ENCODE measurements at places on chromosomes 5 and 9.

GRCh38 chr9:123080444-123080843, 47.0 kb downstream of the GPR21 start:
- no peak for DNase-seq

- no peak for DNase-seq
Observed at GRCh38 chr9:72902268-72902667, 50.6 kb downstream of the ALDH1A1 start.

DNA sequence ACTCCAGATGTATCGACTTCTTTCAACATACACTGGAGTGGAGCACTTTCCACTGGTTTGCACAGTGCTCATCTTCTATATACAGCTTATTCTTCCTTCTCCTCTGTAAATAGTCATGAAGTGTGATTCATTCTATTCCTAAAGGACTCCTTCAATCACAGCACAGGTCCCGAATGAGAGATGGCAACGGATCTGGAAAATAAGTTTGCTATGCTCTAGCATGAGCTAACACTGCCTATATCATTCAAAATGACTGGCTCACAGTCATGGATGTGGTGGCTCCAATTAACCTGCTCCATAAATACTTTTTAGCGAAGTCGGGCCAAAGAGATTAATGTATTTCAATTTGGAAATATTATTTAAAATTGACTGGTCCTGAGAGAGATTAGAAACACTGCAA, 272.1 kb upstream of the CDH6 start:
- DNase-seq = no peak

DNA sequence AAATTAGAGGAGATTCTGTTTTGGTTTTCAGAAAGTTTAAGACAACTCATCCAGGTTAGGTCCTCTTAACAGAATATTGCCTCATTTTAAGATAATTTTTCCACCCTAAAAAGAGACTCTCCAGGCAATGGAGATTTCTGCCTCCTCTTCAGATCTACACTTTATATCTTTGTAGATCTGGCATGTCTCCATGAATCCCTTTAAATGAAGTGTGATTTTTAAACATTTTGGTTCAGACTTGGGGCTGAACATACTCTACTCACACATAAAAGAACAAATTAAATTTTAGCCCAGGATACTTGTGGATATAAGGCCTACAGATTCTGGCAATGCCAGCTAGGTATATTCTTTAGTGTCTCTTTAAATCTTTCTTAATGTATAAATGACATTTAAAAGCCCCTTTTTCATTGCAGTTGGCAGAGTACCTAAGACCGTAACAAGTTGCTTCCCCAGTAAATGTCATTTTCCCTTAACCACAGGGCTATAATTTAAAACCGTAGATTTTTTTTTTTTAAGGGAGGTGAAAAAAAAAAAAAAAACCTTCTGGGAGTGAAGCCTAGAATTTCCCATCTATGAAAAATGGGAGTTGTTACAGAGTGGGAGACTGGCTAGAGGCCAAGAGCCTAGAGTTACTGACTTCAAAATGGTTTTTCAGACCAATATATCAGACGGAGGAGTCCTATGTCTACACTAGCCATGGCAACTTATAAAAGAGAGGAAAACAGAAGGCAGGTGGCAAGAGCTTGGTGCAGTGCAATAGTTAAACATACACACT, 207.8 kb upstream of the TARS1 start:
- DNase-seq = no peak

- DNase-seq = no peak
Observed at GRCh38 chr5:127186657-127187056, 103.9 kb upstream of the MEGF10 start.

DNA sequence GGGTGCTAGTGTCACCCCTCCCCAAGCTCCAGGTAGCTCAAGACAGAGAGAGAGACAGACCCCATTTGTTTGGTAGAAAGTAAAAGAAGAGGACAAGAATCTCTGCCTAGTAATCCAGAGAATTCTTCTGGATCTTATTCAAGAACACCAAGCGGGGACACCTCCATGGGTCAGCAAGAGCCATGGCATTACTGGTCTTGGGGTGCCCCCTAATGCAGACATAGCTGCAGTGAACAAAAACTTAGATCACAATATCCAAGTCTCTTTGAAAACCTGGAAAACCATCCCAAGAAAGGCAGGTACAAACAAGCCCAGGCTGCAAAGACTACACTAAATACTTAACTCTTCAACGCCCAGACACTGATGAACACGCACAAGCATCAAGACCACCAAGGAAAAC, 29.9 kb upstream of the PDE4D start:
- DNase-seq = no peak

GRCh38 chr5:147455822-147456450, 53.9 kb downstream of the DPYSL3 start:
- DNase-seq = peak; percentile 71

- DNase-seq = no peak
Observed at GRCh38 chr5:142453932-142454331, 129.1 kb upstream of the SPRY4 start.

GRCh38 chr5:96664669-96665068, 2.5 kb downstream of the CAST start:
- DNase-seq = no peak

DNA sequence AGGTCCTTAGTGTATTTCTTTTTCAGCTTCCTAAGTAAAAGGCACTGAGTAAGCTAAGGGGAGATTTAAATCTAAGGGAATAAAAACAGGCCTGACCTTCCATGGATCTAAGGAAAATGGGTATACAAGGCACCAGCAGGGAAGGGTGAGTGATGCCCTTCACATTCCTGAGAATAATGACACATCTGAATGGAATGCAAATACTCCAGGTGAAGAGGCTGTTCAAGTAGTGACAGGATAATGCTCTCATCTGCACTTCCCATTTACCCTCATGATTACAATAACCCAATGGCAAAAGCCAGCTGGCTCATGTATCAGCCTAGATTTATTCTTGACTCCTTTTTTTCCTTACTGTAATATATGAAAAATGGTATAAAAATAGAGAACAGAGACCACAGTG, 216.2 kb upstream of the ACTBL2 start:
- DNase-seq = no peak

DNA sequence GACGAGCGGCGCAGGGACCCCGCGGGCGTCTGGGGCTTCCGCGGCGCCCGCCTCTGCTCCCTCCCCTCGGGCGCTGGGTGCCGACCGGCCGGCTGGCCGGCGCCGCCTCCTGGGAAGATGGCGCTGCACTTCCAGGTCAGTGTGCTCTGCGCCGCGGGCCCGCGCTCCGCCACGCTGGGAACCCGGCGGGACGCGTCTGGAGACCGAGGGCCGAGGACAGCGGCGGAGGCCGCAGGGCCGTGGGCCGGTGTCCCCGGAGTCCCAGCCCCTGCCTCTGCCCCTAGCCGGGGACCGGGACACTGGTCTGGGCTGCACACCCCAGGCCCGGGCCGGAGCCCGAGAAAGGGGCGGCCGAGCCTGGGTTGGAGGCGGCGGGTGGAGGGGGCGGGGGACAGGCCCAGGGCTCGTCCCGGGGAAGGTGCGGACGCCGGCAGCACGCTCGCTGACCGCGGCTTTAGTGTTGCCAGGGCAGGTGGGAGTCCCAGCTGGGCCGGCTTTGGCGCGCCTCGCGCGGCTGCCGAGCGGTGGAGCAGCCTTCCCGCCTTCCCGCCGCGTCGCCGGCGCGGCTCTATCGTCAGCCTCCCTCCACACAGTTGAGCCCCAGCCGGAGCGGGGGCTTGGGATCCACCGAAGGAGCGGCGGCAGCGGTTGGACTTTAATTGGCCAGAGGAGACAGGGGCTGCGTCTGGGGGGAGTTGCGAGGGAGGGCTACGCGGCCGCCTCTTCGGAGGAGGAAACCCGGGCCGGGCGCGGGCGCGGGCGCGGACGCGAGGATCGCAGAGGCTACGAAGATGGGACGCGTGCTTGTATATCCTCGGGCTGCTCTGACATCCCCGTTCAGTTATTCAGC, at the start of gene RANBP17:
TSS of gene RANBP17 (plus strand) at position 102 of the 850 bp plus-strand sequence.
- peak; percentile 85 for DNase-seq

DNA sequence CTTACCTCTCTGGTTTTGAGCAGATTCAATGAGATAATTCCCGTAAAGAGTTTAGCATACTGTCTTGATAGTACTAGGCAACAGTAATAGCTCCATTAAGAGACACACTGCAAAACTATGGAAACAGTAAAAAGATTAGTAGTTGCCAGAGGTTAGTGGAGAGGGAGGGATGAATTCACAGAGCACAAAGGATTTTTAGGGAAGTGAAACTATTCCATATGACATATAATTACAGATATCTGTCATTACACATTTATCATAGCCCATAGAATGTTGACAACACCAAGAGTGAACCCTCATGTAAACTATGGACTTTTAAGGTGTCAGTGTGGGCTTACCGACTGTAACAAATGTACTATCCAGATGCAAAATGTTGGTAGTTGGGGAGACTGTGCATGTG, 176.4 kb upstream of the PLCXD3 start:
- no peak for DNase-seq

DNA sequence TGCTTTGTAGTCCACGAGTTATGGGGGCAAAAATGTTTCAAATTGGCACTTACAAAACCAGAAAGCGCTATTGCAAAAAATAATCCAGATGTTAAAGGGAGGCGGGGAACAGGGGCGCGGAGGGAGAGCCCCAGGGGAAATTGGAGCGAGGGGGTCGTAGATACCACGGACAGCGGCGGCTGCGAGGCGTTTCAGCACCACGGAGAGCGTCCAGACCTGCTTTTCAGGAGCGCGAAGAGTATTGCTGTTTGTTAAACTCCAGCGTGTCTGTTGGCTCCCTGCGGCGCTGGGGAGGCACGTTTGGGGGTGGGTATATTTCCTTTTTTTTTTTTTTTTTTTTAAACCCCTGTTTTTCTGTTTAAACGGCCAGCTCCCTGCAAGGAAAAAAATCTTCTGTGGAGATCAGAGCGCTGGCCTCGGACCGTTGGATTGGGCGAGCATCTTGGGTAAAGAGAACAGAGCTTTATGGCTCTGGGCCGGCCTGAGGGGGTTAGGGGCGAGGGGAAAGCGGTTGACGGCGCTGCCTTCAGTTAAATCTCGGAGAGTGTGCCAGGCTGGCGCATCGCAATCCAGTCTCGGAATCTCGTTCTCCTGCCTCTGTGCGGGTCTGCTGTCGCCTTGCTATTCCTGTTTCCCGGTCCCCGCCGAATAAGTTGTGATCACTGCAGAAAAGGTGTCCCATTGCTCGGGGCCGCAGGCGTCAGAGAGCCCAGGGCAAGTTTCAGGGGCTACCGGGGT, at the start of gene GLRA1:
TSS of gene GLRA1 (minus strand) at position 288 of the 738 bp plus-strand sequence. CDS start 302 bp downstream, outside the sequence.
- no peak for DNase-seq

DNA sequence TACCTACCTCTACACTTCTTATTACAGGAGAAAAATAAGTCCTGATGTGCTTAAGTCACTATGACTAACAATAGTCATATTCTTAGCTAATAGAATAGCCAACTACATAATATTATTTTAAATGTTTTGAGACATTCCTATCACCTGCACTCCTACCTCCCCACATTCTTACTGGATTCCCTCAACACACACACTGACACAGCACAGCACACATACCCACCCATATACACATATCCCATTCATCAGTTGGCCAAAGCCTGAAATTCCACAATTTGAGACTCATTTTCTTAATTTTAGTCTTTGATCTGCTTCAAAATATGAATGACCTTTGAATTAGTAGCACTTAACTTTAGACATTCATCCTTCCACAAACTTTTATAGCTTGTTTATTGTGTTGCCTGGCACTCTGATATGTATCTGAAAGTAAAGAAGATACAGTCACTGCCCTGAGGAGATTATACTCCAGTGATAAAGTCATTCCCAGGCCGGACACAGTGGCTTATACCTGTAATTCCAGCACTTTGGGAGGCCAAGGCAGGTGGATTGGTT, 168.3 kb upstream of the RASA1 start:
- DNase-seq = no peak

DNA sequence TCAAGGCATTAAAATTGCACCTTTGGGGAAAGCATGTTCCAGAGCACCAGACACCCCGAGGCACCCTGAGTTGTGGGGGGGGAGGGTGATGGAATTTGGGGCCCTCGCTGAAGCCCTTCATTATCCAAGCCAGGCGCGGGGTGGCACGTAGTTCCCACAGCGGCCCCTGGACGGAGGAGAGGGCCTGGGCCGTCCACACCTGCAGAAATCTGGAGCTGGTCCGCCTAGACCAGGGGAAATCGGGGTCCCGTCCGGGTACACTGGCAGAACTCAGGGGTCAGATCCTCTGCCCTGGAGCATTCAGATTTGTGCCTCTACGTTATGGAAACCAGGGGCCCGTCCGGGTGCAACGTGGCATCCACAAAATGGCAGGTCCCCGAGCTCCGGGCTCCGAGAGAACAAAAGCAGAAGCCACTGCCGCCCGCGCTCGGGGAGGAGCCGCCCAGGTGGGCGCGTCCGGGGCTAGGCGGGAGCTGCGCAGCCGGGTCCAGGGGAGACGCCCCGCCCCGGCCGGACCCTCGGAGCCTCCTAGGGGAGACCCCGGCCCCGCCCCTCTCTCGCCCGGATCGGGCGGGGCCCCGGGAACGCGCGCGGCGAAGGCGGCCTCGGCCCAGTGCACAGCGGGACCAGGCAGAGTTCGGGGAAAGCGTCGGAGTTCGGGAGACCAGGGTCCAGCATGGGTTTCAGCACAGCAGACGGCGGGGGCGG, at the start of gene PLEKHG4B:
TSS of gene PLEKHG4B (plus strand) at position 613 of the 708 bp plus-strand sequence. CDS start at position 677, 64 bp downstream.
- DNase-seq = peak; percentile 47

GRCh38 chr5:64100203-64100602, 65.4 kb upstream of the RNF180 start:
- no peak for DNase-seq

GRCh38 chr5:6338135-6338534, 40.2 kb downstream of the MED10 start:
- no peak for DNase-seq

DNA sequence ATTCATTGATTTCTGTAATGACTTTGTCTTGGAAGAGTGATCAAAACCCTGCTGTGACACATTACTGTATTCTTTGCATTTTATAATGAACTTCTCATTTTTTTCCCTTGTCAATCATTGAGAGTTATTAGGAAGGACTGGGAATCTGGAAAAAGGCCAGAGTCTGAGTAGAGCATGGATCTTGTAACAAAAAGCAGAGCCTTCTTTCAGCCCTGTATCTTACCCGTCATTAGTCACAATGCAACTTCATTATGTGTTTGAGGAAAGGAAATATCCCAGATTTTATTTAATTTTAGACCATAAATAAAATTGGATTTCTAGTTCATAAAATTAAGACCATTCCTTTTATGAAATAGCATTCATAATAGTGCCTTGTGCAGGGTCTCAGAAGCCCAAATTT, 131.4 kb downstream of the ARHGEF28 start:
- DNase-seq = peak; percentile 70

- no peak for DNase-seq
Observed at GRCh38 chr5:114719268-114719667, 357.4 kb downstream of the KCNN2 start.

GRCh38 chr5:3116366-3116765, 364.9 kb upstream of the IRX2 start:
- DNase-seq = no peak

GRCh38 chr9:116979456-116979855, 292.4 kb downstream of the TRIM32 start:
- no peak for DNase-seq

GRCh38 chr5:96706433-96707111, 44.4 kb downstream of the CAST start:
- DNase-seq = no peak

DNA sequence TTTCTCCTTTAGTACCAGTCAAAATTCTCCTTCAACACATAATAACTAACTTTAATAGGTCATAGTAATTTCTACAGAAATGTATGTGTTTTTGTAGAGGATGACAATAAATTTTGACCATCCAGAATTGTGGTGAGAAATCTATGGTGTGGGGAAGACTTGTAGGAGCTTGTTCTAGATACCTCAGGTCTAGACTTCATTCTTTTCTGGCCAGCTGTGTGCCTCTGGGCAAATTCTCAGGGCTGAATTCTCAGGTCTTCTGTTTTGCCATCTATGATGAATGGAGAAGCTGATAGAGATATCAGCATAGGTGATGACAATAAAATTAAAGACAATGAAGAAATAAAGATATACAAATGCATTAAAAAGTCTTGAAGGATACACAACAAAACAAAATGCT, 298.6 kb upstream of the MEF2C start:
- no peak for DNase-seq
